Nucleus accumbens (tissue), 56 donors: ENCODE measurements at places on chromosomes 3 and 15.

DNA sequence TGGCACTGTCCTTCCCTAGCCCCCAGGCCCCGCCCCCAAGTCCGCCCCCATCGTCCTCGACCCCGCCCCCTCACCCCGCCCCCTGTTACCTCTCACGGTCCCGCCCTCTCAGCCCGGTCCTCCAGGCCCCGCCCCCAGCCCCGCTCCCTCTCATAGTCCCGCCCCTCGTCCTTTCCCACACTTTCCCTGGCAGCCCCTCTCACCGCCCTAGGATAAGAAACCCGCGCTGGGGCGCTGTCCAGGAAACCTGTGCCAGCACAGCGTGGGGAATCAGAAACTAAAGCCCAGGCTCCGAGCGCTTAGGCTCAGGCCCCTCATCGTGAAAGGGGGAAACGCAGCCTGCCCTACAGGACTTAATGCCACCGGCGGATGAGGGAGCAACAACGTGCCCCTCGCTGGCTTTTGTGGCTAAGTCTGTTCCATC is 20.9 kb downstream of the TRPM1 start:
- no peak for DNase-seq

- DNase-seq: no peak
These were observed 4.0 kb downstream of the NT5DC2 start for GRCh38 chr3:52529376-52530333.

- DNase-seq: no peak
These were observed 35.5 kb downstream of the CYFIP1 start for GRCh38 chr15:22944651-22945050.

GRCh38 chr15:56934269-56934668 is 15.8 kb downstream of the TCF12 start:
- no peak for DNase-seq

DNA sequence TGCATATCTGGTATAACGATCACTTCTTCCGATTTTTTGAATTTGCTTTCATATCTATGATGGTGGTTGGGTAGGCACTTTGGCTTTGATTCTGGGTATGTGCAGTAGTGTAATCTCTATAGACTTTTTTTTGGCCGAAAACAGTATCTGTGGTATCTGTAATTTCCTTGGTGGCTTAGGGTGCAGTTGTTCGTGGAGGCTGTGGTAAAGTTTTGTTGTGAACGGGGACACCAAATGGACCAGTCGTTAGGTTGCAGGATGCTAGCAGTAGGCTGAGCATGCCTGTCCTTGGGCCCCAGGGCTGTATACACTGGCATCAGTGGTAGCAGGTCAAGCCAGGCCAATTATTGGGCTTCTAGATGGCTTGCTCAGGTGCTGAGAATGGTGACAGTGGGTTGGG is 55.2 kb downstream of the CCDC66 start:
- DNase-seq: no peak

- DNase-seq: no peak
These were observed 158.0 kb downstream of the CLSTN2 start for GRCh38 chr3:140092848-140093536.

DNA sequence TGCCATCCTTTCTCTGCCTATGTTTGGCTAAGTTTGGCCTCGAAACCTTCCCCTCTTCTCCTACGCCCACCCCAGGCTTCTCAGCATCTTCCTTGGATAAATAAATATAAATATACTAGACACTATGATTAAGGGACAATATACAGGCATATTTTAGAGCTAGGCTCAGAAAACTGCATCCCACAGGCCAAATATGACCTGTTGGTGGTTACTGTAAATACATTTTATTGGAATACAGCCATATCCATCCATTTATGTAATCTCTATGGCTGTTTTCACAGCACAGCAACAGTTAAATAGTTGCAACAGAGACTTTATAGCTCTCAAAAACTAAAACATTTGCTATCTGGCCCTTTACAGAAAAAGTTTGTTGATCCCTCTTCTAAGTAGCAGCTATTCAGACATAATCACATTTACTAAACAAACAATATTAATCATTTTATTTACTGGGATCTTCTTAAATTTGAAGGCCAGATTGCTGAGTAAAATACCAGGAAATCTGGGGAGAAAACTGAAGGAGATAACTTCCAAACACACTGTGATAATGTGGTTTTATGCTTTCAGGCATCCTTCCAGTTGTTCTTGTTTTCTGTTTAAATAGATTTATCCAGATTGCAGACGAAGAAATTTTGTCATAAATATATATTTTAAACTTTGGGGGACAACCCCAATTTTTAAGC is 269.7 kb upstream of the THRB start:
- DNase-seq: no peak

DNA sequence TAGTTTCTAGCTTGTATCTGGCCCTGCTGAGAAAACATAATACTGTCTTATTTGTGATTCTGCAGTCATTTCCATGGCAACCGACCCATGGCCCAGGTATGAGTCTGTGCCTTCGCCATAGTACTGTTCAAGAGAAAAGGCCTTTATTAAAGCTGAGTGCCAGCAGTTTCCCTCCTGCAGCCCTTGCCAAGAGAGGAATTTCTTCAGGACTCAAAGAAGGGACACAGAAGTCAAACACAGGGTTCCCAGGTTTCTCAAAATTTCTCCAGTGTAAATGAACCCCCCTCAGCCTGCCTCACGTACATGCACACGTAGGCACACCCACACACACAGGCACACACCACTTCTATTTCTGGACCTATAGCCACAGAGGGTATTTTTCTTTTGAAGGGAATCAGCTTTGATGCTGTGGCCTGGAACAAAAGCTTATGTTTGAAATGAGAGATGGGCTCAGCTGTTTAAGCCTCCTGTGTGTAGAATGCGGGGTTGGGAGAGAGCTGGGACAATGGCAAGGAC is 269.2 kb downstream of the PDCD6IP start:
- no peak for DNase-seq

GRCh38 chr3:197006446-197006845 is 23.2 kb downstream of the MELTF start:
- no peak for DNase-seq

- no peak for DNase-seq
These were observed 36.8 kb upstream of the KIF23 start for GRCh38 chr15:69377216-69377970.

GRCh38 chr15:74613953-74614743 is 1.5 kb upstream of the CLK3 start:
- DNase-seq: peak; percentile 43

GRCh38 chr3:186361246-186361761 is 730 bp downstream of the DGKG start:
- no peak for DNase-seq

- DNase-seq: no peak
These were observed 70.5 kb downstream of the PLXNA1 start for GRCh38 chr3:127053450-127053849.

- DNase-seq: no peak
These were observed 137.3 kb upstream of the SMAD3 start for GRCh38 chr15:66928101-66928500.

GRCh38 chr3:180457225-180457624 is 144.7 kb upstream of the TTC14 start:
- DNase-seq: no peak

DNA sequence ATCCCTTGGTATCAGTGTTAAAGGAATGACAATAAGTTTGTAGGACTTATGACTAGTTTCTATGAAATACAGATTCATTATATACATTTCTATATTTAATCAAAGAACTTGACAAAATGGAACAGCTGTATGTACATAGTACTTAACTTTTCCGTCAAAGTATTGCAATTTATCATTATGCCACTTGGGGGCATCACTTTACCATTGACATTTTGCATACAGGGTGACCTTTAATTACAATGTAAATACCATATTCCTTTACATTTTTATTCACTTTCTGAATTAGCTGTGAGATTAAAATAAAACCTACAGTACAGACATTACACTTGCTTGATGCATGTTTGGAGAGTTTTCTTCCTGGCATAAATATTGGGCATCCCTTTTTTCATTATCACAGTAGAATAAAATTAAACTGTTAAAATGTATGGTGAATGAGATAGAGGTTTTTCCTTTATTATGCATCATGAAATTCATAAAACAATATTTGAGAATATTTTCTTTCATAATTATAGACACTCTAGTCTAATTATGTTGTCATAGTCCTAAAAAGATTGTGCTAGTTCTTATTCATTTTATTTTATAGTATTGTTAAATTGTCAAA is 6.9 kb downstream of the NEK11 start:
- DNase-seq: no peak

GRCh38 chr3:86993704-86994103 is 2.8 kb upstream of the VGLL3 start:
- no peak for DNase-seq

DNA sequence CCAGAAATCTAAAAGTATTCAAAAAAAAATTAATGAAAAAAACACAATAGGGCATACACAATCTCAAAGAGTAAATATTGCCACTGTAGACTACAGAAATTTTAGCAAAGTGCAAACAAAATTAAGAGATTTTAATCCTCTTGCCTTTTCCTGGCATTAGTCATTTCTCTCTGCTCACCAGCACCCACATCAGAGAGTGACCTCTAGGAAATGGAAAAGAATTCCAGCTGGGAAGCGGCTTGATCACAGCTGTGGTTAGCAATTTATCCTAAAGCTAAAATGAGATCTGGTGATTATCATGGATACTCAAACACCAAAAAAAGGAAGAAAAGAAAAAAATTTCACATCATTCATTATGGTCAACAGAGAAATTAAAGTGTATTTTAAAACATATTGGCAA is 7.5 kb downstream of the CSNK1G1 start:
- no peak for DNase-seq

DNA sequence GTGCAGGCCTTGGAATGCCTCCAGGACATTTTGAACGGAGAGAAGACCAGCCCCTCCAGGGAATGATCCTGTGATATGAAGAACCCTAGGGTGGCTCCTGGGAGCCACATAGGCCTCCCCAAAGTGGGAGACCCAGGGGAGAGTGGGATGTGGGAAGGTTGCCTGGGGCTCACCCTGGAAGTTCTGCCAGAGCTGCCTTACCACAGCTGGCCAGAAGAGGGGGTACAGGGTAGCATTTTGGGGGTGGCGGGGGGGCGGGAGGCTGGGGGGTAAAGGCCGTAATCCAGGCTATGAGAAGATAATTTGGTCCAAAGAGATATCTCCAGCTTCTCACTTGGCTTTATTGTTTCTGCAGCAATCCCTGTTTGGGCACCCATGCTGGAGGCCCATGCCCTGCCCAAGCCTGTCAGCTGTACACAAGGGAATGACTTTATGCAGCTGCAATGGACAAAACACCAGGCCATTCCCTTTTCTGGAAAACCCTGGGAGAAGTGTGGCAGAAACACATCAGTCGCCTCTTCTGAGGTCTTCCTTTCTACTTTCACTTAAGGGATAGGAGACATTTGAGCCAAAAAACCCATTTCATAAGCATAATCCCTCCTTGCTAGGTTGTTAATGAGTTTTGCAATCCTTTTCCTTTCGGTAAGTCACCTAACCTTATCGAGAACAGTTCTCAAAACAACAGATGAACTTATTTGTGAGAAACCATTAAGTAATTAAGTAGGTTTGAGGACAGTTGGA is 11.0 kb upstream of the MUSTN1 start:
- DNase-seq: no peak

- DNase-seq: no peak
These were observed 56.6 kb downstream of the CBLB start for GRCh38 chr3:105812194-105812586.

DNA sequence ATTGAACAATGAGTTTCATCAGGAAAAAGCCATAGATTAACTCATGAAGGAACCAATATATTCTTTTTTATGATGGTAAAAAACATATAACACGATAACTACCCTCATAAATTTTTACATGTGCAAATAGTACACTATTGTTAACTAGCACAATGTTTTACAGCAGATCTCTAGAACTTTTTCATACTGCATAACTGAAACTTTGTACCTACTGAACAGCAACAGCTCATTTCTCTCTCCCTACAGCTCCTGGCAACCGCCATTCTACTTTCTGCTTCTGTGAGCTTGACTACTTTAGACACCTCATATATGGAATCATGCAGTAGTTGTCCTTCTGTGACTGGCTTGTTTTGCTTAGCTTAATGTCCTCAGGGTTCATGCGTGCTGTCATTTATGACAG is 235.4 kb downstream of the NFKBIZ start:
- no peak for DNase-seq

GRCh38 chr3:94349310-94349878 is 286.5 kb downstream of the NSUN3 start:
- no peak for DNase-seq

DNA sequence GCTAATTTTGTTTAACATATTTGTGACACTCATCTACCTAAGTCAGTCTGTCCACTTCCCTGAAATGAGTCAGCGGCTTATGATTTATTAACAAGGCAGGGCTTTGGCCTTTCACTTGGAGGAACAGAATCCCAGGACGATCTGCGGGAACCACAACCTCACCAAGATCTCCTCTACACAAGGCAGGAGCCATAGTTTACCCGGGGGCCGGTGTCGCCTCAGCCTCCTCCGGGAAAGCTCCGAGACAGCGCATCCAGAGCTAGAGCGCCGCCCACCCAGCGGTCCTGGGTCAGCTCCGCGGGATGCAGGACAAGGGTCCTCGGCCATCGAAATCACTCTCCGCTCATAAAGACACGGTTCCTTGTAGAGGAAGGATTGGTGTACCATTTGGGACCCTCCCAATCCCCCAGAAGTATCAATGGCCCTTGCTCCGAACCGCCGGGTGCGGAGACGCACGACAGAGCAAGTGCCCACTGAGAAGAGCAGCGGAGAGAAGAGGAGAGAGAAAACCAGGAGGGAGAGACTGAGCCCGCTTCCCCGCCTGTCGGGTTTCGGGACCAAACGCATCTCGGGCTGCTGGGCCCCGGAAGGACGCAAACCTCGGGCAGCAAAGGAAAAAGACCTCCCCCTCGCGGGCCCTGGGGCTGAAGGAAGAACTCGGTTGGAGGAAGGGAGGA is 13.1 kb upstream of the ALCAM start:
- no peak for DNase-seq

GRCh38 chr15:85583442-85583841 is 203.0 kb downstream of the AKAP13 start:
- no peak for DNase-seq

- no peak for DNase-seq
These were observed 6.4 kb upstream of the ADAM10 start for GRCh38 chr15:58755956-58756355.

DNA sequence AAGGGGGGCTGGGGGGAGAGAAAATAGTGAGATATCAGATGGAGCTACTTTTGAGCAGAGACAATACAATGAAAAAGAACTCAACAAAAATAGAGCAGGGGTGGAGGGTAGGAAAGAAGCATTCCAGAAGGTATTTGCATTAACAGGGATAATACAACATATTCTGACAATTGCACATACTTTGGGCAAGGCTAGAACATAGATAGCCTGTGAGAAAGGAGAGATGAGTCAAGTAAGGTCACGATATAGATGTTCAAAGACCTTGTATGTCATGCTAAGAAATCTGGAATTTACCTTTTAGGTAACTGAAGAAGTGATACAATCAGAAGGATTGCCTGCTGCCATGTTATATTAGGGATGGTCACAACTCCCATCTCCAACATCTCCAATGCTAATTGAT is 155.2 kb downstream of the GSK3B start:
- DNase-seq: no peak

DNA sequence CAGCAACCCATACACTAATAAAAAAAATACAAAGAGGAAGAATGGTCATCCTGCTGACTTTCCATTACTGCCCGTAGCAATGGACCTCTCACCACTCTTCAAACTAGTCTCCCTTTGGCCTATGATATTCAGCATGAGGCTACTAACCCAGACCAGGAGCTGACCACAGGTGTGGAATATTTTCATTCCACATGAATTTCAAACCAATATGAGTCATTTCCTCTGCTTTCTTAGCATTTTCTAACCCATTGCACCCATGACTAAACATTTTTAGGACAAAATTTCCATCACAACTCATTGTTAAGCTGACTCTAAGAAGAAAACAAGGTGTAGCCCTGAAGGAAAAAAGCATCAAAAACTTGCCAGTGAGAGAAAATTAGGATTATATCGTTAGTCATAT is 34.0 kb upstream of the ZPLD1 start:
- no peak for DNase-seq
